Stimulated activated CD4-positive, alpha-beta T cell treated with anti-CD3 and anti-CD28 coated beads, Interleukin-12 subunit alpha, Interleukin-12 subunit beta, amount 100 ng/mL, for 48 hours (primary cell): ENCODE measurements at places on chromosomes 5 and 9.

DNA sequence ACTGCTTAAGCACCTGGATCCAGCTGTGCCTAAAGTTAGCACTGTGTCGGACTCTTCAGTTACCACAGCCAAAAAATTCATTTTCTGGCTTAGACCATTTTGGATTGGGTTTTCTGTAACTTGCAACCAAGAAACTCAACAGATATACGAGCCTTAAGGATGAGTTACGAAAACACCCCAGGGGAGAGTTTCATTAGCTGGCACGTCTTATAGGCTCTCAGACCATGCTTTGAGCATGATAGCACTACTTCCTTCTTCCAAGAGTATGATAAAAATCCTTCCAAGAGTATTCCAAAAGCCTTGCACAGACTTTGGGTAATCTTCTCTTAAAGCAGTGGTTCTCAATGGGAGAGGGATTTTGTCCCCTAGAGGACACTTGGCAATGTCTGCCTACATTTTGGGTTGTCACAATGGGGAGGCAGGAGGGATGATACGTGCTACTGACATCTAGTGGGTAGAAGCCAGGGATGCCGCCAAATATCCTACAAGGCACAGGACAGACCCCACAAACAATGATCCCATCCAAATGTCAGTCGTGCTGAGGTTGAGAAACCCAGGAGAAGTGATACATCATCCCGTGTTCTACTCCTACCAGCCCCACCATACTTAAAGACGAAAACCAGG is 64.8 kb downstream of the SMIM23 start:
- DNase-seq: no peak

- no peak for DNase-seq
Observed at GRCh38 chr9:90795871-90796317, 5.7 kb upstream of the SYK start.

DNA sequence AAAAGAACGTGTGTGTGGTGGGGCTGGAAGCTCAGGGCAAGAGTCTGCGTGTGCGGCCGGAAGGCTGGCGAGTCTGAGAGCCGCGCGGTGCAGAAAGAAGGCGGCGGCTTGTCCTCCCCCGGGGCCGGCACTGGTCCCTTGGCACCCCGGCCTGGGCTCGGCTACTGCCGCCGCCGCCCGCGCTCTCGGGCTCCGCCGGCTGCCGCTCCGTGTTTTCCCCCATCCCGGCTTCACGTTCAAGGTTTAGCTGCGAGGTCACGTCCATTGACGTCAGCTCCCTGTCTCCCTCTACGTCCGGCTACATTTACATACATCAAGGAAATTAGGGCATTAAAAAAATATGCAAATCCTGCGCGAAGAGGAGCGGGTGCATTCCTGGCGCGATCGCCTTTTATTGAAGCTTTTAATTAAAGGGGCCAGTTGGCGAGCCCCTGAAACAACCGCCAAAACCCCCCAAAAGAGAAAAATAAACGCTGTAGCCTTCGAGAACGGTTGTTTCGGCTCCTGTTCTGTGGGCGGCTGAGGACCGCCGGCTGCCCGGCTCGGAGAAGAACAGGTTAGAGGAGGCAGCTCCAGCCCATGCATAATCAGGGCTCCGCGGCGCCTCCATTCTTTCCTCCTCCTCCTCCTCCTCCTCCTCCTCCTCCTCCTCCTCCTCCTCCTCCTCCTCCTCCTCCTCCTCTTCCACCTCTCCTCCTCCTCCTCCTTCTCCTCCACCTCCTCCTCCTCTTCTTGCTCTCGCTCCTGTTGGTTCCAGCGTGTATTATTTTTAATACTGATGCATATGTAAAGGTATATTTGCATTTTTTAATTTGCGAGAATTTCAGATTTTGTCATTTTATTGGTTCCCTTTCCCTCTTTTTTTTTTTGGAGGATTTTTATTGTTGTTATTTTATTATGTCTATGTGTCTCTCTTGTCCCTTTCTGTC is 207.0 kb downstream of the MEF2C start:
- DNase-seq: no peak

DNA sequence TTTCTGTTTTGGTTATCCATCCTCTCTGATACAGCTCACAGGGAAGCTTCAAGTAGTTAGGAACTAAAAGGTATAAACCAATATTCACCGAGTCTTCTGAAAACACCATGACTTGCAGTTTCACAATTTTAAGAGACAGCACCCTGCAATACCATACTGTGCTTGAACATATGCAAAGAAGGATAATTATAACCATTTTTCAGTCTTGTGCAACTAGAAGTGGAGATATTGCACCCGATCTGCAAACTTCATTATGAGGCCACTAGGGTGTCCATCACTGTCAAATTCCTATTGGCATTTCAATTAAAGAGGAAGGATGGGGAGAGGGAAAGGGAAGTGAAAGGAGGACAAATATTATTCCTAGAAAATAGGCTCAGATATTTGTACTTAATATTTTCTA is 32.4 kb upstream of the CEP120 start:
- no peak for DNase-seq

DNA sequence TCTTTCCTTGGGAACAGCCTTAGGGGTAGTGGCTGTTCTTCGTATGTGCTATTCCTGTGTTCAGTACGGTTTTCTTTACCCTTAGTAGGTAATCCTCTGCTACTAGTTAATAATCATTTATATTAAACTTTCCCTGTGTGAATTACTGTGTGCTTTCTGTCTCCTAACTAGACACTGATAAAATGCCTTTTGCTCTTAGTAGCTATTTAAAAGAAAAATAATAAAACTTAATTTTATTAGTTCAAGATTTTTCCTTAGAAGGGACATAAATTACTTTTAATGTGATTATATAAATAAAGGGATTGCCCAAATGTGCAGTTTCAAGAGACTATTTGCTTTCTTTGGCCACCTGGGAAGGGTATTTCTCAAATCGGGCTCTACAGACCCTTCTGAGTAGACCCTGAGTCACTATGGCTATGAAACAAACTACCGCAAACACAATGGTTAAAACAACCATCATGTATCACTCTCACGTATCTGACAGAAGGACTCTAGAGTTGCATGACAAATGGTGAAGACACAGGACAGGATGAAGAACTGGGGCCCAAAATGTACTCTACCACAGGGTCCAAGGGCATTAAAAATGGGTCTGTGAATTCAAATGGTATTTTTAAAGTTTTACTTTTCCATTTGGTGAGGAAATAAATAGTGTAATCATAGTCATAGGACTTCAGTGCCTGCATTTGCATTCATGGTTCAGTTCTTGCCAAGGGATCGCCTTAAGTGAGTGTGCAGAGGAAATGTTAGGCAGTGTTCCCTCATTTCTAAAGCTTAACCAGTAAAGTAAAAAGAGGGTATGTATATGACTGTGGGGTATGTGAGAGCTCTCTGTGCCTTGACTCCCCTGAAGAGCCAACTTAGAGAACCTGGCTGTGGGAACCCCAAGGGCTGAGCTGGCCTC is 97.0 kb downstream of the TSSK1B start:
- no peak for DNase-seq

- no peak for DNase-seq
Observed at GRCh38 chr5:137099651-137100050, 399.5 kb downstream of the SPOCK1 start.

GRCh38 chr5:44774279-44774880 is 34.4 kb upstream of the MRPS30 start:
- DNase-seq: no peak

- DNase-seq: no peak
Observed at GRCh38 chr5:64690417-64691151, at the start of gene SHISAL2B. SHISAL2B (plus strand) TSS chr5:64690503; CDS start chr5:64690624, 121 bp downstream.
